ENCODE measurements at places on chromosomes 5 and 9. TPM values are rescaled to one million over a fixed set of nuclear protein-coding genes. Genes with fewer than 3 reads are reported as not detected.

Gene PKD2L2
- total RNA-seq, result 0.30 TPM

DNA sequence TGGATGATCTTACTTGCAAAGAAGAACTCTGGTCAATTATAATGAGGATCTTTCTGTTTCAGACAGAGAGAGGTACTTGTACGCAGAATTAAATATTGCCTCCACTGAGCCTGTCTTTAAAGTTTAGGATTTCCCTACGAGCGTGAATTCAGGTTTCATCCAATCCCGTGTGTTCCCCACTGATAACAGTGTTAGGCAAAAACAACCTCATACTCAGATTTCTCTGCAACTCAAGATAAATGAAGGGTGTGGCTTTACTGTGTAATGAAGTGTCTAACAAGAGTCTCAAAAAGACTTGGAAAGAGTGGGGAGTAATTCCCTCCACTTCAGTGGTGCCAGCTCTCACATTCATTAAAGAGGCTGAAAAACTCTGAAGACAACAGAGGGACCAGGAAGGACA is 53.2 kb upstream of the ACO1 start:
- no peak for DNase-seq

Gene HBEGF
- total RNA-seq, result 12.5 TPM

- DNase-seq, result no peak
Observed at GRCh38 chr5:156540491-156540890, 213.5 kb downstream of the SGCD start.

DNA sequence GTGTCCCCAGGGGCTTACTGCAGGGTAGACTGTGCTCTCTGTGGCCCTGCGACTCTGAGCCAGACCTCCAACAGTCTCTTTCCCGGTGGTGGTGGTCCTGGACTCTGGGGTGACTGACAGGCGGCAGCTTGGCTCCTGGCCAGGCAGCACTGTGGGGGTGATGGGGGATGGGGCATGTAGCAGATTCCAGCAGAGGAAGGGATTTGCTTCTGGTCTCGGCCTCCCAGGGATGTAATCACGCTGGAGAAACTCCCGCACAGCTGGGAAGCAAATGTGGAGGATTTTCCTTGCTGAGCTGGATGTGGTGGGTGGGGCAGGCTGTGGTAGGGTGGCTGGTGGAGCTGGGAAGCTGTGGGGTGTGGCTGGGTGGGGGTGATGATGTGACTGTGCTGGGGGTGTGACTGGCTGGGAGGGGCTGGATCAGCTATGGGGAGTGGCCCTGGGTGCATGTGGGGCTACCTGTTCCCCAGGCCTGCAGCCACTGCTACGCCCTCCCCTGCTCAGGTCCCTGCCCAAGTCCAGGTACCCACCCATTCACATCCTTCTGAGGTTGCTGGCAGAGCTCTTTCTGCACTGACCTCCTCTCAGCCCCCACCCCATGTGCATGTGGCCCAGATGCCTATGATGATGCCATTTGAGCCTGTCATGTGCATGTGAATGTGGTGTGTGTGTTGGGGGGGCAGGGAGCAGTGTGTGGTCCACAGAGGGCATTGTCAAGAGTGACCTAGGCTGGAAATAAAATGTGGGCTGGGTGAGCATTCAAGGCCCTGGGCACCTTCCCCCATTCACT is 3.8 kb downstream of the NDST1 start:
- DNase-seq, result no peak

GRCh38 chr5:30765227-30765626 is 428.3 kb upstream of the CDH6 start:
- no peak for DNase-seq

DNA sequence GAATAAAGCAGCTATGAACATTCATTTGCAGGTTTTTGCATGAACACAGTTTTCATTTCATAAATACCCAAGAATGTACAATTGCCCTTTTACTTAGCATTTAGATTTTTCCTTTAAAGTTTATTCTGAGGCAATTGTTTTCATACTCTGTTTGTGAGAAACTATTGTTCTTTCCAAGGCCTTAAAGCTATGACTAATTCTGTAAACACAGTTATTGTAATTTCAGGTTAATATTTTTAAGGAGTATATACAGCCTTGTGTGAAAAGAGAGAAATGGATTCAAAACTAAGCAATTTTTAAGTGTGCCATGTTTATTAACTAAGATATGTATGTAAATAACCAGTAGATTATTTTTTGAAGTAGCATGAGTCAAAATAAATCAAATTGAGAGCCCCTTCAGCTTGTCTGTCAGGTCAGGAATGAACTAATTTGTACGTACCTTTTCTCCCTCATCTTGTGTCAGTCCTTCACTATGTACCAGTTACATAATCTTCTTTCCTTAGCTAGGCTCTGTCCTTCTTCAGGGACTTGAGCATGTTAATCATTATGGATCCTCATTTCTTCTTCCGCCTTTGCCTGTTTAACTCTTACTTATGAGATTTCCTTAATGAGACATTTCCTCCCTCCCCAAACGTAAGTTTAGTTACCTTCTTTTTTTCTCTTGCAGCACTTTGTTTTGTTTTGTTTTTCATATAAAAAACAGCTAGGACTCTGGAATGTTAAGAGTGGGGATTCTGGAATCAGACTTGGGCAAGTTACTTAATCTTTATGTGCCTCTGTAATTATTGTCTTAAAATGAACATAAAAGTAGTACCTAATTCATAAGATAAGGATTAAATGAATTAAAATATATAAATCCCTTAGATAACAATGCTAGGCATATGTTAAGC is 63.6 kb downstream of the NIPBL start:
- DNase-seq, result no peak

DNA sequence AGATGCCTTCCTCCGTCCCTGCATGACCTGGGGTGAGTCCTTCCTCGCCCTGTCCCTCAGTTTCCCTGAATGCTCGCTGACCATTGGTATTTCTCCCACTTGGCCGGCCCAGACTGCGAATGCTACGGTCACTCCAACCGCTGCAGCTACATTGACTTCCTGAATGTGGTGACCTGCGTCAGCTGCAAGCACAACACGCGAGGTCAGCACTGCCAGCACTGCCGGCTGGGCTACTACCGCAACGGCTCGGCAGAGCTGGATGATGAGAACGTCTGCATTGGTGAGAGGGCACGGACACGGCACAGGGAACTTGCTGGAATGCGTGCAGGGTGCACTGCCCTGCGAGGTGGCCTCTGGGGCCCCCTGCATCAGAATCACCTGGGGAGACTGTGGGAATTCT is 77.1 kb downstream of the NTNG2 start:
- DNase-seq, result no peak

Gene CXXC5
- total RNA-seq, result 1.1 TPM

Gene ENDOG
- 9.3 TPM for total RNA-seq

DNA sequence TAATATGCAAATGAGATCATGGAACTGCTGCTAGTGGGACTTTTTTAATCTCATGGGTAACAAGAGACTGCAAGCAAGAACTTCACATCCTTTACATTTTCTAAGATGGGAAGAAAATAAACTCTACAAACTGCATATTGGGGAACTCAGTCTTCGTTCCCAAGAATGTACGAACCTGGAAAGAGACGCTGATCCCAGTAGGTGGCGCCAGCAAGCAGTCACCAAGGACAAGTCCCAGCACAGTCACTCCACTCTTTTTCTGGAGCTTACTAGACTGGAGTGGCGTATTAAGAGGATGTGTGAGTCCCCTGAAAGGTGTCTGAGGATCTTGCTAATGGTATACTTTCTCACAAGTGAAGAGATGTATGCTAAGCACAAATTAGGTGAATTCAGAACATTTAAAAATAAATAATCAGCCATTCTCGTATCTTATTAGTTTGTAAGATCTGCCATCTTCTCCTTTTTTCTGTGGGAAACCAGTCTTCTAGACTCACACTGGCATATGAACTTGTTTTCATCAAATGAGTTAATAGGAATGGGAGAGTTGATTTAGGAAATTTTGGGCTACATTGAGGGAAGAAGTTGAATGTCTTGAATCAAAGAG is 16.0 kb upstream of the PUM3 start:
- DNase-seq, result peak; percentile 77

DNA sequence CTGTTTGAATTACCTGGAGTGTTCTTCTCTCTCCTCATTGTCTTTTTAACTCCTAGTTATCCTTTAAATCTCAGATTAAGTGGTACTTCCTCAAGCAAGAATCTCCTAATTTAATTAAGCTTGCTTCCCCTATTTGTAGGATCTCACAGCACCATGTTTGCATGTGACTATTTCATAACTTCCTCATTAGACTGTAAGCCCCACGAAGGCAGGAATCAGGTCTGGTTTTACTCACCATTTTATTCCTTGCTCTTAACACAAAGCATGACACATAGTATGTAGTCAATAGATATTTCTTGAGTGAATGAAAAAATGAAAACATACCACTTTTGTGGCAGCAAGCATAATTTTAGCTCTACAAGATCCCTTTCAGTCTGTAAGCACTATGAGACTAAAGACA is 1.3 kb upstream of the ERMP1 start:
- DNase-seq, result no peak

- no peak for DNase-seq
Observed at GRCh38 chr9:133928248-133928764, 63.8 kb downstream of the VAV2 start.
